ENCODE measurements at places on chromosomes 16 and 17.

DNA sequence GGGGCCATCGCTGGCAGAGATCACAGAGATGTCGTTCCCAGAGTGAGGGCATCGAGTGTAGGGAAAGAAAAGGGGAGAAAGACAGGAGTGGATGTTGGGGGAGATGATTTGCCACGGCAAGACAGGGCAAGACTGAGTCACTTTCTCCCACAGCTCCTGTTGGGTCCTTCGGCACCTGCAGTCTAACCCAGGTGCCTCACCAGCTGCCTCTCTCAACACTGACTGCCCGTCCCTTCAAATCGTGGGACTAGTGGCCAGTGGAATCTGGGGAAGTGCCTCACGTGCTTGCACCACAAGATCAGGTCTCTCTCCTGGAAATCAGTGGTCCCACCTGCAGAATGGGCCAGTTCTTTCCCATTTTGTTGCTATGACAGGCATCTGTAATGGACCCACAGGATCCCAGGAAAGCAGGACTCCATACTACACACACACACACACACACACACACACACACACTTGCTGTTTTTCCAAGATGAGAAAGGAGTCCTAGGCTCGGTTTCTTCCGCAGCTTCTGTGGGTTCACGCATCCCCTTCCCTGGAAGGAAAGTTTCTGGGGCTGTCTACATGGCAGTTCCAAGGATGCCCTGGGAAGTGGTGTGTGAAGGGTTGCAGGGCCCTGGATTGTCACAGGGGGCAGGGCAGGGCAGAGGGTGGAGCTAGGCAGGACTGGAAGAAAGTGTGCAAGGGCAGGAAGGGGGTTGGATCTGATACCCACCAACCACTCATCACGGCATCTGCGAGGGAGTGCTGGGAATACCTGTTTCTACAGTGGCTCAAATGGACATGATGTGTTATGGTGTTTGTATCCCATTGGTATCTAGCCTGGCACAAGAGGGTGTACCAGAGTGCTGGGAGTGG lies 10.2 kb upstream of the CBX8 start:
- DNase-seq: no peak

GRCh38 chr17:79888811-79889634 lies 49.8 kb upstream of the CBX4 start:
- no peak for DNase-seq

DNA sequence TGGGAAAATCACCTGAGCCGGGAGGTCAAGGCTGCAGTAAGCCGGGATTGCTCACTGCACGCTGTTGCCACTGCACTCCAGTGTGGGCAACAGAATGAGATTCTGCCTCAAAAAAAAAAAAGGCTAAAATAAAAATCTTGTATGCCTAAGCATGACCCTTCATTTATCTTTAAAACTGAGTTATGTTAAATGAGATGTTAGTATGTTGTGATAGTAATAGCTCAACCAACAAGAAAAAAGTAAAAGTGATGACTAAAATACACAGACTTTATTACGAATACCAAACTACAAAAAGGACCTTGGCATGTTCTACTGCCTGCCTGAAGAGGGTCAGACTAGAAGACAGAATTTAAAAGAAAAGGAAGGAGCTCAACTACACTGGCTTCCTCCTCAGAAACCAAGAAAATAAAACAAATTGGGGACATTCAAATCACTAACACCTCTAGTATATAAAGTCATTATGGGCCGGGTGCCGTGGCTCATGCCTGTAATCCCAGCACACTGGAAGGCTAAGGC lies 4.4 kb downstream of the SMURF2 start:
- DNase-seq: no peak

DNA sequence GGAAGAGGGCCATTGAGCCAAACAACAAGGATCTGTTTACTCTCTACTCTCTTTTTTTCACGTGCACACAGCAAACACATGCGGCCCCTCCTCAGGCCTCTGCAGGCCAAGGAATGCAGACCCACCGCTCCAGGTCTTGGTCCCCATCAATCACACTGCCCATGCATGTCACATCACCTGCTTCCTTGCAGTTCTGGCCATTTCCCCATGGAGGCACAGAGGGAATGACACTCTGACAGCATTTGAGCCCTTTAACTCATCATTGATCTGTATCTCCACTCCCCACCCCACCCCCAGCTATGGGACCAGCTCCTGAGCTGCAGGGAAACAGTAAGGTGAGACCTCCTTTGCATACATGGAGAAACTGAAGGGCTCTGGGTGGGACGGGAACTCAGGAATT lies 45.9 kb upstream of the MEIOC start:
- no peak for DNase-seq

DNA sequence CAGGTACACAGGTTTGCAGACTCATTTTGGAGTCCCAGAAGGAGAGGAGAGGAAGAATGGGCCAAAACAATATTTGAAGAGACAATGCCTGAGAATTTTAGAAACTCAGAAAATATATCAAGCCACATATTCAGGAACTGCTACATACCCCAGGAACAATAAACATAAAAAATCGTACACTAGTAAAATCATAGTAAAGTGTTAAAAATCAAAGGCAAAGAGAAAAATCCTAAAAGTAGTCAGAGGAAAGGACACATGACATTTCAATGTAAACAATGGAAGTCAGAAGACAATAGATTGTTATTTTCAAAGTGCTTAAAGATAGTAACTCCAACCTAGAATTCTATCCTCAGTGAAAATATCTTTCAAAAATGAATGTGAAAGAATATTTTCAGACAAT lies 28.5 kb upstream of the NACA2 start:
- DNase-seq: no peak

DNA sequence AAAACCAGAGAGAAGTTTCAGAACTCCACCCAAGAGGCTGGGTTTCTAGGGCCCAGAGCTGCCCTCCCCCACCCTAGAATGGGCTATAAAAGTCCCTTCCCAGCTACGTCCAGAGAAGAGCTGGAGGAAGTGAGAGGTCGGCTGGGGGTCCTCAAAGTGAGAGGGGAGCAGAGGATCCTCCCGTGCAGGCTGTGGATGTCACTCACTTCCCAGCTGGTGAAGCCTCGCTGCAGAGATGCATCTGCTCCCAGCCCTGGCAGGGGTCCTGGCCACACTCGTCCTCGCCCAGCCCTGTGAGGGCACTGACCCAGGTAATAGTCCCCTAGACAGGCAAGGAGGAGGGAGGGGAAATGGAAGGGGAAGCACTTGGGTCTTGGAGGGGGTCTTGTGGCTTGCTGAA lies at the start of gene EPX:
Gene EPX, plus strand, starts transcription at position 115 of the 400 bp plus-strand sequence. Its CDS starts 121 bp downstream, at position 236.
- DNase-seq: no peak

DNA sequence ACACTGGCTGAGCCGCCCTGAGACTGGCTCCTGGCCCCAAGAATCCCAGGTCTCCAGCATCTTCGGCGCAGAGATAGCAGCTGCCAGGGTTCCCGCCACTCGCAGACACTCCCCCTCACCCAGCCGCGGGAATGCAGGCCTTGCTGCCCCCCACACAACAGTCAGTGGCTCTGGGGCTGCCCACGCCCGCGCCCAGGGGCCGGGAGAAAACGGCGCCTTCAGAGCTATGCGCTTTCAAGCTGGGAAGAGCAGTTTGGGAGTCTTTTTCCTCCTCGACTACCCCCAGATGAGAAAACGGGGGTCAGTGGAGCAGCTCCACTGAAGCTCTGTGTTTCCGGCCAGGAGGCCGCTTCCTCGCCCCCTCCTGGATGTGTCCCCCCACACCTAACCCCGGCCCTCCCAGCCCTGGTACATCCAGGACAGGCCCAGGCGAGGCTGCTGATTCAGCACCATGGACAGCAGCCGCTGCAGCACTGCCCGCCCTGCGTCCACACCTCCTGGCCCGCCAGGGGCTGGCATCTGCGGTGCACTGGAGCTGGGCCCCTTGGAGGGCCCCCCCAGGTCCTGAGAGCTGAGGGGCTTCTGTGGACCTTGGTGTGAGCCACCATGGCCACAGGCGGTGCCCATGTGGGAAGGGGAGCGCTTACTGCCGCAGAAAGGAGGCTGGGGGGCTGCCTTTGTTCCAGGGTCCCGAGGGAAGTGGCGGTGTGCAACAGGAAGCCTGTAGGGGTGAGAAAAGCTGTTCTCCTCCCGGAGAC lies 35.7 kb downstream of the CACNA1H start:
- DNase-seq: peak; percentile 74

- DNase-seq: no peak
These were observed 11.8 kb downstream of the ADGRG3 start for GRCh38 chr16:57679767-57680482.

DNA sequence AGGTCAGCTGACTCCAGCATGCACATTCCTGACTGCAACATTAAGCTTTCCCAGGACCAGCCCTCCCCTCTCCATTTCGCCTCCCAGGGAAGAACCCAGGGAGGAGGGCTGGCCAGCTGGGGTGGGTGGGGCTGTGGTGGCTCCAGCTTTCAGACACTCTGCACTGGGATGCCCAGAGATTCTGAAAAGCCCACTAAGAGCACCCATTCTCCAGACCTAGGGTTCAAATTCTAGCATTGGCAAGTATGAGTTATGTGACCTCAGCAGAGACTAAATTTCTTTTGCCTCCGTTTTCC lies 7.8 kb downstream of the DLX3 start:
- no peak for DNase-seq

DNA sequence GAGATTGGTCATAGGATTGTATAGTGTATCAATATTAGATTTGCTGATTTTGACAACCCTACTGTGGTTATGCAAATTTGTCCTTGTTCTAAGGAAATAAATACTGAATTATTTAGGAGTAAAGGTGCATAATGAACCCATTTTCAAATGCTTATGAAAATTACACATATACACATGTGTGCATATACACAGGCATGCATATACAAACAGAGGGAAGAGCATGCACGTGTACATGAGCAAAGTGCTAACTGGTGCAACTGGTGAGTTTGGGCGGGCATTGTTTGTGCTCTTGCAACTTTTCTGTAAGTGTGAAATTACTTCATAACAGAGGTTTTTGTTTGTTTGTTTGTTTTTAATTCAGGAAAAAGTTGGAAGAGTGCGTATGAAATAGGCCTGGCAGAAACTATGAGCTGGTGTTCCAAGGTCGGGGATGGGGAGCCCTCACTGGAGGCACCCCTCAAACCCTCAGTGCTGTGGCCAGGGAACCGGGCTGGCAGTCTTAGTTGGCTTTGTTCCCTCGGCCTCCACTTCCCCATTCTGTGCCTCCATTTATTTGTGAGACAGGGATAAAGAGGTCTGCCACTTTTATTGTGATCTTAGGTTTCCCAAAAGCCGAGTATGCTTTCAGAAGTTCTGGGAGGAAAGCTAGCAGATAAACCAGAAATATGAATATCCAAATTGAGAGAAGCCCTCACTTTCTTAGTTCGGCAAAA lies 5.8 kb downstream of the DEXI start:
- DNase-seq: no peak

DNA sequence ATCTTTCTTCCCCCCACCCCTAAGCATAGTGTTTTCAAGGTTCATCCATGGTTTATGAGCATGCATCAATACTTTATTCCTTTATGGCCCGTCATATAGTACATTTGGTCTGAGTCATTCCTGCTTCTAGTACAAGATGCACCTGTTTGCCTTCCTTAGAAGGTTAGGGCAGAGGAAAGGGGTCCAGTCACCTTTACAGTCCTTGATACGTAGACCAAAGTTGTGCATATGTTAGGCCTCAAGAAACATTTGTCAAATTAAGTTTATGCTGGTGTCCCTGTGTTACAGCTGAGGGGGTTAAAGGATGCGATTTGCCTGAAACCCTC lies 1.4 kb downstream of the CYB5D2 start:
- no peak for DNase-seq

GRCh38 chr16:2008631-2009163 lies 924 bp downstream of the ZNF598 start:
- DNase-seq: no peak

- no peak for DNase-seq
These were observed 11.0 kb downstream of the GRIN2A start for GRCh38 chr16:10171221-10171620.

Data from GM12891 (cell line).